NCI-H1105 (cell line): ENCODE measurements at places on chromosomes 6 and 20.

GRCh38 chr20:46151936-46152335 is 33.8 kb downstream of the CD40 start:
- DNase-seq: no peak

DNA sequence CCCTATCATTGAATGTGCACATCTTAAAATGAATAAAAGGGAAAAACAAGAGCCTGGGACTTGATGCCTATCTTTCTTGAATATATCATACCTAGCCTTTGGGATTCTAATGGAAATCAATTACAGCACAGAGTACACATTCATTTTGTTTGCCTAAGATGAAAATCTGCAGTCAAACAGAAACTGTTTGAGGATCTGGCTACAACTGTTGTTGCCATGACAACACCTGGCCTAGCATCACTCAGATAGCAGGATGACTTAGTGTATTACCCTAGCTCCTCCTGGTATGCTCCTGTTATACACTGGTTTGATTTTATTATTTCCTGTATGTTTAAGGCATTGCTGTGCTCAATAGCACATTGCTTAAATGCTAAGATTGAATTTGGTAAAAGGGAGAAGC is 71.5 kb upstream of the LAMP5 start:
- DNase-seq: peak; percentile 41

DNA sequence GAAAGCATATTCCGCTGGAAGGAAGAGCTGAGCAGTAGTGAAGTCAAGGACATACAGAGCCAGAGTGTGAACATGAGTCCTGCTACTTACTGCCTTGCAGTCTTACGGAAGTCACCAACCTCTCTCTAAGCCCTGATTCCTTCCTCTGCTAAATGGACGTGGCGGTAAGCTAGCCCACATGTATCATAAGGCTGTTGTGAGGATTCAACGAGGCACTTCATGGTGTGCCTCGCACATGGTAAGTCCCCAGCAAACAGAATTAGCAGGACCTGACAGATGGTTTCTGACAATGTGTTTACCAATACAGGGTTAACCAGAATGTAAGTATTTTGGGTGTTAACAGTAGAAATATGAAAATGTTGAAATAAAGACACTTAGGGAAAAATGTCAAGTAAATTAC is 93.2 kb downstream of the IRF4 start:
- DNase-seq: no peak

DNA sequence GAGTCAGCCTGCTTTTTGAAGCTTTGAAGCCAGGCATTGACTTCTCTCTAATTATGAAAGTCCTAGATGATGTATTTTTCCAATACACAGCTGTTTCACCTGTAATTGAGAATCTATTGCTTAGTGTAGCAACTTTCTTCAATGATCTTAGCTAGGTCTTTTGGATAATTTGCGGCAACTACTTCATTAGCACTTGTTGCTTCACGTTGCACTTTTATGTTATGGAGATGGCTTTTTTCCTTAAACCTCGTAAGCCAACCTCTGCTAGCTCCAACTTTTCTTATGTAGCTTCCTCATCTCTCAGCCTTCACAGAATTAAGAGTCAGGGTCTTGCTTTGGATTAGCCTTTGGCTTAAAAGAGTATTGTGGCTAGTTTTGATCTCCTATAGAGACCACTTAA is 44.8 kb downstream of the PHIP start:
- DNase-seq: no peak

DNA sequence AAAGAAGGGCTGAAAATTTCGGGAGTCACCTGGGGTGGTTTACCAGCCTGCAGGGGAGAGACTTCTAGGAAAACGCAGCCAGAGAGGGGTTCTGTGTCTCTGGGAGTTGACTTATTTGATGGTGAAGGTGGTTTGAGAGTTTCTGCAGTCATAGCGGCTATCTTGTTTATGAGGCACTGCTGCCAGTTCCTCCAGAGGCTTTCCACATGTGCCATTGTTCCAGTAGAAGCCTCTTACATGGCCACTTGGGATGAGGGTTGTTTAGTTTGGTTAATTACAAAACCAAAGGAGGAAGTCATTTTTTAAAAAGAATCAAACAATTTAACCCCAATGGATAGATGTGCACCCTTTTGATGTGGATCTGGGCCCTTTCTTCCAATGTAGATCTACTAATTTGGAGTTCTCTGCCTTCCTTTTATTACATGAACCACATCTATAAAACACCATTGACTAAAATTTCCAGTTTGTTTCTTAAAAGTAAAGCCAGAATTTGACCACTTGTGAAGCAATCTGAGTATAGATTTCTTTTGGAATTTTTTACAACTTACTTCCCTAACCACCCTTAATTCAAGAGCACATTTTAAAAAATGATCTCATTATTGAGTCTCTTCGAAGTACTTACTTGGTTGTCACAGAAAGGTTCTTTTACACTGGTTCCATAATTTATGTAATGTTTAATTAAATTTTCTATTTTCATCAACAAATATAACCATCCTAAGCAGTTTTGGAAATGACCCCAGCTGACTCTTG is 97.6 kb downstream of the TCP11 start:
- no peak for DNase-seq

- no peak for DNase-seq
Observed at GRCh38 chr20:5531318-5532081, 214.7 kb upstream of the PROKR2 start.

DNA sequence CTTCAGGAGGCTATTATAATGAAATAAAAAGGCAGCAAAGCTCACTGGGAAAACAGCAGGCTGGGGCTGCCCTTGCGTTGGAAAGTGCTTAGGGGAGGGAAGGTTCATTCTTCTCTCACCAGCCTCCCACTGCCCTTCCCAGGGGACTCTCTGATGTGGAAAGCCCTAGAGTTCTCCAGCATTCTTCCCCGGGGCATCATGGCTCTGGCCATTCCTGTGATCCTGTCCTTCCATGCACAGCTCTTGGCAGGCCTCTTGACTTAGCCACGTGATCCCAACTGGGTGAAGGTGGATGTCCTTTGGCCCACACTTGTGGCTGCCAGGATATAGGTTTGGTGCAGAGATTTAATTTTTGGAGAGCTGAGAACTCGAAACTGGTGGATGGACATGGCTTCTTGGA is 58.0 kb upstream of the ZNF831 start:
- no peak for DNase-seq

GRCh38 chr6:34412643-34413214 is 13.1 kb downstream of the RPS10 start:
- no peak for DNase-seq

GRCh38 chr20:2687514-2687913 is 5.1 kb upstream of the EBF4 start:
- DNase-seq: no peak

GRCh38 chr6:37868447-37868825 is 48.9 kb downstream of the ZFAND3 start:
- no peak for DNase-seq

DNA sequence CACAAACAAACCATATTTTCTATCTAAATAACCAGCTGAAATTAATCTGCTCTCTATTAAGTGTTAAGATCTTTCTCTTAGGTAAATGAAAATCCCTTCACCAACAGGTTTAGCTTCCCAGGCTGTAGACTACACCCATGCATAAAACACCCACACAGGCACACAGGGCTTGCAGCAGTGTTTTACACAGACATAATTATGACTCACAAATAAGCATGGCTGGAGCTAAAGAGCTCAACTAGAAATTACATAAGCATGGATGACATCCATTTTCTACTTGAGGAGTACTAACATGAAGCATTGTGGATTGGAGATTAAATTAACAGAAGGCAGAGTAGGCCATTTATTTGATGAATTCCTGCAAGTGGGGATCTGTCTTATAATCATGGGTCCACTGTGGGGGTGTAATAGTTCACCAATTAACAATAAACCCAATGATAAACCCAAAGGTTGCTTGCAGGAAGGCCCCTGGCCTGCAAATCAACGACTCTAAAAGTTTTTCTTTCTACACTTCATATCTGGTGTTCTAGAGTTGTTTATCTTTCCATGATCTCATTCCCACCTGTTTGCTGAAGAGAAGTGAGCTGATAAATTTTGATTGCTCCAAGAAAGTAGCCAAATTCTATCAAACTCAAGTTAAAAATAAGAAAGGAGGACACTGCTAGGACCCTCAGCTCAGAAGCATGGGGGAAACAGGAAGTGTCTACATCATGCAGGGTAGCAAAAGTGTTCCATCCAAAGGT is 33.8 kb upstream of the E2F3 start:
- DNase-seq: no peak

DNA sequence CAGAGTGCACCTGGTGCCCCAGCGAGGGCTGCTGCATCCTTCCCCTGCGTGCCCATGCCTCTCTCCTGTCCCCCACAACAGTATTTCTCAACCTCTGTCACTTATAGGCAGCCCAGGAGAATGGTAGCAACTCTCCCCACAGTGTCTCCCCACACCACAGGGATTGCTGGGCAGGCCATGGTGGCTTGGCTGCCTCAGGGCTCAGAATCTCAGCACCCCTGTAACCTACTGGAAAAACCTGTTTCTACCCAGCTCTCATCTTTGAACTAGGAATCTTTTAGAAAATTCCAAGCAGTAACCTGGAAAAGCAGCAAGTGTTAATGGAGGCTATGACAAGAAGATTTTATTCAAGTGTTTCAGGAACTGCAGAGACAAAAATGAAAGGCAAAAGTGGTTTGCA is 38.0 kb downstream of the CD164 start:
- DNase-seq: no peak

DNA sequence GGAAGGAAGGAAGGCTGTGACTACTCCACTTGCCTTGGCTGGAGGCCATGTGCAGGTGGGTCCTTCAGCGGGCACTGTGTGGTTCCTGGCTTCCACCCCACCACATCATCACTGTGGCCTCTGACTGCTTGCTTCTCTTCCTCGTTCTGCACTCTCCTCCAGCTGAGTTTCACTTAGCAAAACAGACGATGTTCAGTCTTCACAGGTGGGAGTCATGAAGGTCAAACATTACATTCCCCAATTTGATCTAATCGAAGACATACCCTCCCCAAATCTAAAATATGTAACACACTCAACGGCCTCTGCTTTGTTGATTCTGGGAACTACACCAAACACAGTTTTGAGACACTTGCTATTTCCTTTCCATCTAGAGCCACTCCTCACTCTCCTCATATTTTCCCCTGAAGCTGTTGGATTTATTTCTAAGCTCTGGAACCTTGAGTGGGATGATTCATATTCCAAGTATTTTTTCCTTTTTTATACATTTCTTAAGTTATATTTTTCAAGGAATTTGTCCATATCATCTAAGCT is 132.5 kb upstream of the FOXA2 start:
- DNase-seq: no peak

DNA sequence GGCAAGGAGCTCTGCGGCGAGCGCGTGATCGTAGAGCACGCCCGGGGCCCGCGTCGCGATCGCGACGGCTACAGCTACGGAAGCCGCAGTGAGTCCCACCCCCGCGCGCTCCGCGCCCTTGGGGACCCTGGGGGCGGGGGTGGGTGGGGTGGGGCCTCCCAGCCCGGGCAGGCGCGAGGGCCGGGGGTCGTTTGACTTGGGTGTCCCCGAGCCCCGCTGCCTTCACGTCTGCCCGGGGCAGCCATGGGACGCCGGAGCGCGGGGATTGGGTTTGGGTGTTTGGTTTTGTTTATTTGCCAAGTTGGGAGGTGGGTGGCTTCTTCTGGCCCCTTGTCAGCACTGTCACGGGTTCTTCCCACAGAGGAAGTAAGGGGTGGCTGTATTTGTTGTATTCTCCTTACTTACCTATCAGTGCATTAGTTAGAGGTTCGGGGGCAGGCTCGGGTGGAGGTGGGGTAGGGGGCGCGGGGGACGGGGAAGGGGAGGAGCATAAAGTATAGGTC is 777 bp downstream of the SRSF6 start:
- no peak for DNase-seq

DNA sequence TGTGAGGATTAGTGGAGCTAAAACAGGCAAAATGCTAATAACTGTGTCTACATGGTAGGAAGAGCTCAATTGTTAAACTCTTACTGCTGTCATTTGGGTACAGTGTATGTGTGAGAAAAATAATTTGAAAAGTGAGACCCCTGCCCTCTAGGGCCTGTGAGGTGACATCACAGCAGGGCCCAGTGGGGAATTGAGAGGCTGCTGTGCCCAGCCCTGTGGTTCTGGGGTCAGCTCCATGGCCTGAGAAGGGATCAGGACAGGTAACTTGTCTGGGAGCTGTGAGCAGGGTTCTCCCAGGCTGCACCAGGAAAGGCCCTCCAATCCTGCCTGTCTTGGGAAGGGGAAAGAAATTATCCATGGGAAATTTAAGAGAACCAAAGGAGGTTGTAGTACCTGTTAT is 1.3 kb downstream of the SIRPB1 start:
- DNase-seq: no peak
